BJ (cell line): ENCODE measurements at places on chromosomes 3 and 15.

DNA sequence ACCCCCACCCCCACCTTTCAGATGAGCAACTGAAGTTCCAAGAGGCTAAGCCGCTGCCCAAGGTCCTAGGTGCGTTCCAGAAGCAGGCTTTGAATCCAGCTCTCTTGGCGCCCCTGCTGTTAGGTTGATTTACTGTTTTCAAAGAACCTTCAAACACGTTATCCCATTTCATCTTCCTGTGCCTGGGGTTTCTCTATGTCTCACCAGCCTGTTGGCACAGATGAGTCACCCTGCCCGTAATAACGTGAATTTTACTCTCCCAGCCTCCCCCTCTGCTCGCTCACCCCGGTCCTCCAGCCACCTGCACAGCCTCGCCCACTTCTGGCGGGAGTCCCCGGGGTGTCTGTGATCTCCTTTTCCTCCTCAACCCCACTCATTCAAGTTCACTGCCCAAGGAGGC lies 13.0 kb upstream of the TSEN2 start:
- no peak for DNase-seq

DNA sequence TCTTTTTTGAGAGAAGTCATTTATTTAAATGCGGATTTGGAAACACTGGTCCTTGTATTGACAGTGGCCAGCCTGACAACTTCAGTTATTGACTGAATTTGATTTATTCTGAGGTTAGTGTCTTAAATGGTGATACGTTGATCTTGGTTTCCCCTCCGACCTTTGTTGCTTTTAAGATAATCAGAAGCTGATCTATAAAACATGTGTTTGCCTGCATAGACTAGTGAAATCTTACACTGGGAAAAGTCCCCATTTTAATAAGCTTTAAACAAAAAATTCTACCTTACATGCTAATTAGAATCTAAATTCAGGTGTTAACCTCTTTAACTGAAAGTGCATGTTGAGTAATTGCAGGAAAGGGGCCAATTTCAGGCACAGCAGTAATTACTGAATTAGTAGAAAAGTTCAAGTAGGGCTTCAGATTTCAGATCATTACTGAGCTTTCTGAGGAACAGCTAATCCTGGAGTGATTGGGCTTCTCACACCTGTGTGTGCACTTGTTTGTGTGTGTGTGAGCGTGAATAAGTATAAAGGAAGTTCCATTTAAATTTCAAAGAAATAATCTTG lies 221.4 kb downstream of the SOX2 start:
- DNase-seq: no peak

DNA sequence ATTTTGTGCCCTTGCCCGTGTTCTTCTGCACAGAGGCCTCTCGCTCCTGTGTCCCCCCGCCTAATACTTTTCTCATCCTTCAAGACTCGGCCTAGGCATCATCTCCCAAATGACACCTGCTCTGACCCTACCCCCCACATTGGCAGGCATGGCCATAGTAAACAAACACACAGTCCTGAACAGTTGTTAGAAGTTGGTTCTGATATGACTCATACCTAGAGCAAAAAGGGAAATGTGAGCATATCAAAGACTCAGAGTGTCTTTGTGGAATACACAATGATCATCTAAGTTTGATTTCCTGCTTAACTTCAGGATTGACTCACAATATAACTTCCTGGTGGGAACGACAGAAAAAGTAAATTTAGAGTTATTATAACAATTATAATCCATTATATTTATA lies 120.5 kb downstream of the POLR2M start:
- no peak for DNase-seq

DNA sequence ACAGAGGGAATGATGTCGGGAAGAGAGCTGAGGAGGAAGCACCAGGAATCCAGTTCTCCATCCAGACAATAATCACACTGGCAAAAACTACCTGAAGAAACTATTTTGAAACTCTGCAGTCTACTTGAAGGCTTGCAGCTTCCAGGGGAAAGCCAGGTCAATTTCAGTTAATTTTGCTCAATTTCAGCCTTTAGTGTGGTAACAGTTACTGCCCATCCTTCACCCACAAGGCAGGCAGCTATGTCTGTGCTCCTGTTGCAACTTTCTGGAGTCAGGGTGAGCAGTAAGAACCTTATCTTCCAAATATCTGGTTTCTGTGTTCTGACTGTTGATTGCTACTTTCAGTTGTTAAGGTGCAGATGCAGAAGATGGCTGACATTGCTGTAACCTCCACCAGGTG lies 221.7 kb downstream of the ADAMTS17 start:
- DNase-seq: no peak

DNA sequence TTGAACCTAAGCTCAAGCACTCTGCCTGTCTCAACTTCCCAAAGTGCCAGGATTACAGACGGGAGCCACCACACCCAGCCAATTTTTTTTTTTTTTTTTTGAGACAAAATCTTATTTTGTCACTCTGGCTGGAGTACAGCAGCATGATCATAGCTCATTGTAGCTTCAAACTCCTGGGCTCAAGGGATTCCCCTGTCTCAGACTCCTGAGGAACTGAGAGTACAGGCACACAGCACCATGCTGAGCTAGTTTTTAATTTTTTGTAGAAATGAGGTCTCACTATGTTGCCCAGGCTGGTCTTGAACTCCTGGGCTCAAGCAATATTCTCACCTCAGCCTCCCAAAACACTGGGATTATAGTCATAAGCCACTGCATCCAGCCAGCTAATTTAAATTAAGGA lies 36.8 kb upstream of the SUCLG2 start:
- DNase-seq: no peak

DNA sequence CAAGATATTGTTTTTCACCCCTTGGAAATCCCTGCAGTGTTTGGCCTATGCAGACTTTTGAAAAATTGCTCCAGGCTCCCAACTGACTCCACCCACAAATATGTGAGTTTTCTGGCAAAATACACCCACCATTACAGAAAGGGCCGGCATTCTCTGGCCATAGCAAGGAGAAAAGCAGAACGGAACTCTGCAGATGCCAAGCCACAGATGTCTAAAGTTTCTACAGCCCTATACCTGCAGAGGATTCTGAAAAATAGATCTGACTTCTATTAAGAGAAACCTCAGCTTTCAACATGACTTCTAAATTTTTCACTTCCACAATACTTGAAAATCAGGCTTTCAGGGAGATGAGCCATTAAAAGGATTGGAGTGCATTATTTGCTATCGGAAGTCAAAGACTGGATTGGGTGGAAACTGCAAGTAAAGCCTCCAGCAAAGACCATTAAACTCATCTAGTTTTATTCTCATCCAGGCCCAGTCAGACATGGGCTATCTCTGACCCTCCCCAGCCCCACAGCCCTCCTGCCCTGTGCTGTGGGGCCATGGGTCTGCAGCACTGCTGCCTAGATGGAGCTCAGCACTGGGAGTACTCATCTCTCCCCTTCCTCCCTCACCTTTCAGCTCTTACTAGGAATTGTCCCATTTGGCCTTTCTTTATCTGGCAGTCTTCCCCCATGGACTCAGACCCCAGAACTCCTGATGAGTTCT lies 243.1 kb upstream of the GOLGA6L4 start:
- no peak for DNase-seq

GRCh38 chr3:63910891-63911290 lies 1.3 kb downstream of the SCAANT1 start:
- DNase-seq: no peak

DNA sequence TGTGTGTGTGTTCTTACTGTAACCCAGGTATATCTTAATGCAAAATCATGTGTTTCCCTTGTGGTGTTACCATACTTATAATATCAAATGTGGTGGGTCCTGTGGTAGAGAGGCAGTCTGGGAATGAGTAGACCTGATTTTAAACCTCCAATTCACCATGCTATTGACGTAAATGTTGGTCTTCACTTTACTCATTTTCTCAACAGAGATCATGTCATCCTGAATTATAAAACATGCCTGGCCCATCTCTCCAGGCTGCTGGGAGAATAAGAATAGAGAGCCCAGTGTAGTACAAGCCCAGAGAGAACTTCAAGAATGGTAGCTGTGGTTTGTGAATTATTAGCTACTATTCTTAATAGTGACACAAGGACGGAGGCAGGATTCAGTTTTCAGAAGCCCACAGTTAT lies 88.1 kb downstream of the MBNL1 start:
- no peak for DNase-seq

GRCh38 chr3:122074621-122075265 lies 19.6 kb downstream of the CD86 start:
- DNase-seq: no peak

DNA sequence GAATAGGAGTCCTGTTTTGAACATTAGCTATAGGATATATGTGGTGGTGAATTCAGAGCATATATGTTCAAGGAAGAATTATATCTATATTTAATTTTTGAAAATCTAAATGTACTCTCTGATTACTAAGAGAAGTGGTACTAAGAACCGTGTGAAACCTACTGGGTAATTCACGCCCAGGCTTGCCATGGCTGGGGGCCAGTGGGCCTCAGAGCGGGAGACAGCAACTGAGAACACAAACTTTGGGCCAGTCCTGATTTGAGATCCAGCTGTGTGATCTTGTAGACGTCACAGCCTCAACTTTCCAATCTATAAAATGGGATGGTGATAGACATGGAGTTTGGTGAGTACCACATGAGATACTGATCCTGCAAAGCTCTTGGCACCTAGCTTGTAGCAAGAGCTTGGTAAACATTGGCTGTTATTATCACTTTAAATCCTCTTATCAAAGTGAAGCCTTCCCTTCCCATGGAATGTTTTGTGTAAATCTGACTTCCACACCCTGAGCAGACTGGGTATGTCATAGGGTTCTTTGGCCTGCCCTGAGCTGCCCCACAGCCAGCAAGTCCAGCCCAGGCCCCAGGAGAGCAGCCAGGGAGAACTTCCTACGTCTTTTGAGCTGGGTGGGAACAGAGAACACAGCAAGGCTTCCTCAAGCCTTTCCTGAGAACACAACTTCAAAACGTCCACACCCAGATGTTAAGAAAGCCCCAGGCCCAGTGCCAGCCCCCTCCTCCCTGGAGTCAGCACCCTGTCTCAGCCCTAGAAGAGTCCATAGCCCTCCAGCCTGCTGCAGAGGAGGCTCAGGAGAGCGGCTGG lies 8.2 kb upstream of the PAQR5 start:
- no peak for DNase-seq

DNA sequence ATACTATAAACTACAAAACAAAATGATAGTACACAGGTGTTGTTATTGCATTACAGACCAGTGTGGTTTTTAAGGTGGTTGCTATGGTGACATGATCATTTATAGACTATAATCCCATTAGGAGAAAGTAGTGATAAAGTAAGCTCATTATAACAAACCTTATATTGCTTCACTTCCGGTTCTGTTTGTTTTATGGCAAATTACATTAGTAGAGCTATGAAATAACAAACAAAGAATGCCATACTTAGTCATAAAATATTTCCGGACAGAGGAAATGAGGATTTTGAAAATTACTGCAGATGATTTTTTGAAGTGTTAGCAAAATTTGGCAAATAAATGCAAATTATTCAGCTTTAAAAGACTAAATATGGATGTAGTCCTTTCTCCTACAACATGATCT lies 640.4 kb upstream of the ARPP21 start:
- no peak for DNase-seq

DNA sequence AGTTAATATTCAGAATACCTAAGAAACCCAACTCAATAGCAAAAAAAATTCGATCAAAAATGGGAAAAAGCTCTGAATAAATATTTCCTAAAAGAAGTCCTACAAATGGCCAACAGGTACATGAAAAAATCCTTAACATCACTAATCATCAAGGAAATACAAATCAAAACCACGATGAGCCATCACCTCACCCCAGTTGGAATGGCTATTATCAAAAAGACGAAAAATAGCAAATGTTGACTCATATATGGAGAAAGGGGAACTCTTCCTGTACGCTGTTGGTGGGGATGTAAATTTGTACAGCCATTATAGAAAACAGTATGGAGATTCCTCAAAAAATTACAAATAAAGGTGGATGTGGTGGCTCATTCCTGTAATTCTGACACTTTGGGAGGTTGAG lies 29.6 kb upstream of the SGO1 start:
- no peak for DNase-seq

GRCh38 chr15:77499087-77499760 lies 78.5 kb downstream of the HMG20A start:
- DNase-seq: no peak

DNA sequence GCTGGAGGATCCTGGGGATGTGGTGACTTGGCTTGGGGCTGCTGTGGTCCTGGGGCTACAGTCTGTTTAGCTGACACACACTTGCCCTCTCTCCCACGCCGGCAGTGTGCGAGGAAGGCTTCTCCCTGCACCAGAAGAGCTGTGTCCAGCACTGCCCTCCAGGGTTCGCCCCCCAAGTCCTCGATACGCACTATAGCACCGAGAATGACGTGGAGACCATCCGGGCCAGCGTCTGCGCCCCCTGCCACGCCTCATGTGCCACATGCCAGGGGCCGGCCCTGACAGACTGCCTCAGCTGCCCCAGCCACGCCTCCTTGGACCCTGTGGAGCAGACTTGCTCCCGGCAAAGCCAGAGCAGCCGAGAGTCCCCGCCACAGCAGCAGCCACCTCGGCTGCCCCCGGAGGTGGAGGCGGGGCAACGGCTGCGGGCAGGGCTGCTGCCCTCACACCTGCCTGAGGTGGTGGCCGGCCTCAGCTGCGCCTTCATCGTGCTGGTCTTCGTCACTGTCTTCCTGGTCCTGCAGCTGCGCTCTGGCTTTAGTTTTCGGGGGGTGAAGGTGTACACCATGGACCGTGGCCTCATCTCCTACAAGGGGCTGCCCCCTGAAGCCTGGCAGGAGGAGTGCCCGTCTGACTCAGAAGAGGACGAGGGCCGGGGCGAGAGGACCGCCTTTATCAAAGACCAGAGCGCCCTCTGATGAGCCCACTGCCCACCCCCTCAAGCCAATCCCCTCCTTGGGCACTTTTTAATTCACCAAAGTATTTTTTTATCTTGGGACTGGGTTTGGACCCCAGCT lies 2.9 kb upstream of the FES start:
- DNase-seq: no peak

- no peak for DNase-seq
Measured at GRCh38 chr3:181839916-181840297, 128.2 kb downstream of the SOX2 start.

- no peak for DNase-seq
Measured at GRCh38 chr15:44219073-44219472, 24.0 kb upstream of the FRMD5 start.

DNA sequence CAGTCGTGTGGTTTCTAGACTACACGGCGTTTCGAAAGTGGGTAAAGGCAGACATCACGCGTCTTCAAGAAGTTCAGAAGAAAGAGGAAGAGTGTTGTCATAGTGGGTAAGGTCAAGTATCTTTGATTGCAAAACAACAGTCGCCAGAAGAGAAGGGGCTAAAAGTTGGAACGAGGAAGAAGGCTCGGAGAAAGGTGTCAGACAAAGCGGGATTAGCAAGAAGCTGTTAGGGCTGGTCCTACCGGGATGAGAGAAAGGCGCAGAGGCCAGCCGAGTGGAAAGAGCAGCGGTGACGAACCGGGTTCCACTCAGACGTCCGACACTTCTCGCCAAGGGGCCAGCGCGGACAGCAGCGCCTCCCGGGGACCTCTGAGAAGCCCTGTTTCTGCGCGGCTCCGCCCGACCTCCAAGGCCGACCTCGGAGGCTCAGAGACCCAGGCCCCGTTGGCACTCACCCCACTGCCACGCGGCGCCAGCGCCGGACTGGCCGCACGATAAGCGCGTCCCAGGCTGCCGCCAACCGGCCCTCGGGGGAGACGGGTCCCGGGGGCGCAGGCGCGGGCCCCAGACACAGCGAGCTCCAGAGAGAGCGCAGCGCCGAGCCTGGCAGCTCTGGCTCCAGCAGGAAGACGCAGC lies 436 bp downstream of the ADPGK start:
- no peak for DNase-seq
